ENCODE measurements at places on chromosomes 7 and 10. TPM values are rescaled to one million over a fixed set of nuclear protein-coding genes. Genes with fewer than 3 reads are reported as not detected.

NAT16 gene
- total RNA-seq = not detected

PRPS1L1 gene
- total RNA-seq = not detected

TMEM225B gene
- 0.36 TPM for total RNA-seq

CDHR3 gene
- 5.6 TPM for total RNA-seq

DNAJC30 gene
- total RNA-seq = 14.7 TPM

GRM3 gene
- total RNA-seq = 0.46 TPM

DNA sequence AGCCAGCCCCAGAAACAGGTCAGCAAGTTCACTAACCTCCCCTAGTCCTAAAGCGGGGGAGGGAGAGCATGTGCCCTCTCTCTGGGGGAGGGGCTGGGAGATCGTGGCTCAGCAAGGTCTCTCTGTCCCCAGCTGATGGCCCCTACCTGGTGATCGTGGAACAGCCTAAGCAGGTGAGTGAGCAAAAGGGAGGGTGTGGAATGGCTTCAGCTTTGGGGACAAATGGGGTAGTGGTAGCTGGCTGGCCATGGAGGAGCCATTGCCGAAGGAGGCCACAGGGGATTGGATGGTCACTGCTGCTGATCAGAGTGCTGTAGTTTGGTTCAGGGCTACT, 779 bp downstream of the NFKB2 start:
- DNase-seq = no peak
- H3K27ac ChIP-seq = peak overlapping the region; percentile 99
- H3K4me1 ChIP-seq = peaks cover 13% of the 10 kb centered on the region
- peak overlapping the region; percentile 92 for H3K4me3 ChIP-seq

GRCh38 chr7:106313456-106313901, 28.7 kb upstream of the NAMPT start:
- no peak overlapping the region for H3K27ac ChIP-seq
- H3K4me1 ChIP-seq = no peaks in the 10 kb centered on the region
- no peaks in the 10 kb centered on the region for H3K36me3 ChIP-seq
- H3K4me3 ChIP-seq = no peak overlapping the region

DNA sequence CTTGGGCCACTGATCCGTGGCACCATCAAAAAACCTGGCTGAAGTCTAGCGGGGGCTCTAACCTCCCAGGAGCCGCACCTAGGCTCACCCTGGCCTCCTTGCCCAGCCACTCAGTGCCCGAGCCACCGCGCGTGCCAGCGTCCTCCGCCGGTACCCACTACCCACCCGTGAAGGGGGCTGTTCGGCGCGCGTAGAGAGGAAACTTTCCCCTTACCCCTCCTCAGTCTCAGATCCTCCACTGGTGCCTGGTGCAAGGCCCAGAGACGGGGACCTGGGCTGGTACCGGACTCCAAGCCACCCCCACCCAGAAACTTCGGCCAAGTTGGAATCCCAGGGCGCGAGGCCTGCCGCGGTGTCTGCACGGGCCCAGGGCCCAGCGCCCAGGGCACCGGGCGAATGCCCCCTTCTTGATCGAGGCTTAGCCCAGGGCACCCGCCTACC, 3.5 kb upstream of the EBF3 start:
- H3K4me1 ChIP-seq = peaks cover 30% of the 10 kb centered on the region
- DNase-seq = no peak
- H3K27ac ChIP-seq = no peak overlapping the region
- H3K27me3 ChIP-seq = peaks cover 70% of the 10 kb centered on the region

DNA sequence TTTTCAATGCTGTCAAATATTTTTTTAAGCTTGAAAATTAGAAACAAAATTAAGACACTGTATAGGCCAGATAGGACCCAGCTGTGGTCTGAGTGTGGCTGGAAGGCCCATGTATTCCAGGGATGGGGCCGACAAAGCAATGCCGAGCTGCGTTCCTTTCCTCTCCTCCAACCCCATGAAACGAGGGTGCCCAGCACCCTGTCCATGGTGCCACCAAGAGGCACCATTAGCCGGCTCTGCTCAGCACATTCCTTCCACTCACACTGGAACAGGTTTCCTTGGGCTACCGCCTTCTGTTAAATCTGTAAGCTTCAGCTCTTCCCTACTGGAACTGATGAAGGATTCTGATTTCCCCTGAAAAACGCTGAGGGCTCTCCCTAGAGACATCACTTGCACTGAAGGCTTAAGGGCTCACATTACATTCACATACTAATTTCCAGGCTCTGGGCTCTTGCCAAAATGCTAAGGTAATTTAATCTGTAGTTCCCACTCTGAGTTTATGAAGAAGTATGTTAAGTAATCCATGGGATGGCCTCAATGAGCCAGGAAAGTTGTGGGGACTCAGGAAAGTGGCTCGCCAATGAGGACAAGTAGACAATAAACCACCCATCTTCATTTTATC, 73.7 kb upstream of the CAMK2B start:
- H3K27ac ChIP-seq = no peak overlapping the region
- H3K4me3 ChIP-seq = no peak overlapping the region
- peaks cover 18% of the 10 kb centered on the region for H3K4me1 ChIP-seq
- H3K27me3 ChIP-seq = no peaks in the 10 kb centered on the region

GRCh38 chr7:27132214-27132613, 1.7 kb upstream of the HOXA4 start:
- H3K36me3 ChIP-seq = peaks cover 22% of the 10 kb centered on the region
- H3K4me3 ChIP-seq = peak overlapping the region; percentile 90
- no peak for DNase-seq

GRCh38 chr7:125423458-125424155, 494.0 kb upstream of the POT1 start:
- no peaks in the 10 kb centered on the region for H3K4me1 ChIP-seq
- no peaks in the 10 kb centered on the region for H3K36me3 ChIP-seq
- H3K27ac ChIP-seq = no peak overlapping the region
- peaks cover 2% of the 10 kb centered on the region for H3K27me3 ChIP-seq
- no peak for DNase-seq

DNA sequence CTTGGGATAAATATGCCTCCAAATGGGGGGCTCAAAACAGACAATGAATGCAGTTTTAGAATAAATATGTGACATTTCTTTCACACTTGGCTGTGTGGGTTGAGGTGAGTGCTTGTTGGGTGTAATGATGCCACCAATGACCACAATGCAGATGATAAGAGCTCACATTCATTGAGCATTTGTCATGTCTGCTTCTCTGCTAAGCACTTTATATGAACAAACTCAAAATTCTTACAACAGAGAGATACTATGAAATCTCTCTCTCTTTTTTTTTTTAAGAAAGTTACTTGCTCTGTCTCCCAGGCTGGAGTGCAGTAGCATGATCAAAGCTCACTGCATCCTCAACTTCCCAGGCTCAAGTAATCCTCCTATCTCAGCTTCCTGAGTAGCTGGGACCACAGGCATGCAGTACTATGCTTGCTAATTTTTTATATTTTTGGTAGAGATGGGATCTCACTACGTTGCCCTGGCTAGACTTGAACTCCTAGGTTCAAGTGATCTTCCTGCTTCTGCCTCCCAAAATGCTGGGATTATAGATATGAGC, 185.4 kb downstream of the JCAD start:
- no peaks in the 10 kb centered on the region for H3K27me3 ChIP-seq
- H3K4me3 ChIP-seq = no peak overlapping the region
- peak overlapping the region; percentile 78 for H3K27ac ChIP-seq

DNA sequence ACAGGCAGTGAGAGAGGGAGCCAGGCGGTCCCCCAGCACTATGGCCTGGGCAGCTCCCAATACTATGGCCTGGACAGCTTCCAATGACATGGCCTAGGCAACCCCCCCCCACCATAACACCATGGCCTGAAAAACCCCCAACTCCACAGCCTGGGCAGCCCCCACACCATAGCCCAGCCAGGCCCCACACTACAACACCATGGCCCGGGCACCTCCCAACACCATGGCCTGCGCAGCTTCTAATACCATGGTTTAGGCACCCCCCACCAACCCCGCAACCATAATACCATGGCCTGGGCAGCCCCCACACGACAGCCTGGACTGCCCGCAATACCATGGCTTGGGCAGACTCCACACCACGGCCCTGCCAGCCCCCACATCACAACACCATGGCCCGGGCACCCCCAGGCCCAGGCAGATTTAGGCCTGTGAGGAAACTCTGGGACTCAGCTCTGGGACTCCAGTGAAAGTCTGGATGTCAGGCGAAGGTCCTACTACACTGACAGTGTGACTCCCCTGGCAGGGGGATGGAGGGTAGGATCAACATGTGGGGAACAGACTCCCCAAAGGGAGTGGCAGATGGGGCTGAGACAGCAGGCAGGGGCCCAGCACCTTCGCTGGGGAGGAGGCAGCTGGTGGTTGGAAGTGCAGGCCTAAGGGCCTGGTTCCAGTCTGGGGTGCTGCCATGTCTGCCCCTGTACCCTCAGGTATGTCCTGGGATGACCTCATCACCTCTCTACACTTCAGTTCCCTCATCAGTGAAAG, 8.7 kb downstream of the CPXM2 start:
- peaks cover 20% of the 10 kb centered on the region for H3K27me3 ChIP-seq
- peaks cover 10% of the 10 kb centered on the region for H3K4me1 ChIP-seq
- H3K27ac ChIP-seq = peak overlapping the region; percentile 85
- no peak for DNase-seq
